ENCODE measurements at places on chromosomes 12 and 14. TPM values are rescaled to one million over a fixed set of nuclear protein-coding genes. Genes with fewer than 3 reads are reported as not detected.

NOS1 gene
- total RNA-seq = not detected

NPFF gene
- not detected for total RNA-seq

CLEC2D gene
- total RNA-seq = 0.60 TPM

KRT80 gene
- not detected for total RNA-seq

RNU4-1 gene
- total RNA-seq = 55.9 TPM

PRB4 gene
- total RNA-seq = not detected

HOTAIR gene
- not detected for total RNA-seq

NOVA1 gene
- total RNA-seq = 2.2 TPM

GPR162 gene
- total RNA-seq = 4.3 TPM

C14orf39 gene
- total RNA-seq = not detected

CARMIL3 gene
- 0.08 TPM for total RNA-seq

KCNMB4 gene
- total RNA-seq = 6.0 TPM

PRKD1 gene
- 7.7 TPM for total RNA-seq

RGS6 gene
- not detected for total RNA-seq

PPM1H gene
- total RNA-seq = 1.3 TPM

SIX4 gene
- total RNA-seq = 6.5 TPM

MYH6 gene
- not detected for total RNA-seq

PHETA1 gene
- total RNA-seq = 2.9 TPM

MUCL1 gene
- not detected for total RNA-seq

SLC7A7 gene
- total RNA-seq = 1.2 TPM

ANKRD33 gene
- total RNA-seq = not detected

EMP1 gene
- total RNA-seq = 201 TPM

NUBPL gene
- total RNA-seq = 4.7 TPM

INSM2 gene
- not detected for total RNA-seq

FANCM gene
- total RNA-seq = 2.2 TPM

ASCL1 gene
- total RNA-seq = not detected

TRPV4 gene
- 1.6 TPM for total RNA-seq

TRIM9 gene
- 0.59 TPM for total RNA-seq

AMHR2 gene
- total RNA-seq = not detected

LRFN5 gene
- total RNA-seq = 0.30 TPM

TAS2R50 gene
- total RNA-seq = 1.3 TPM

TDRD9 gene
- 0.30 TPM for total RNA-seq

ACIN1 gene
- 70.0 TPM for total RNA-seq

SIX6 gene
- not detected for total RNA-seq

FAM90A1 gene
- total RNA-seq = 0.35 TPM

SYCP3 gene
- total RNA-seq = 0.08 TPM

OR6C2 gene
- total RNA-seq = not detected

PRH2 gene
- not detected for total RNA-seq

ARMH4 gene
- total RNA-seq = 8.0 TPM

TESPA1 gene
- not detected for total RNA-seq

KICS2 gene
- total RNA-seq = 3.0 TPM

RNASE3 gene
- total RNA-seq = not detected
